ENCODE measurements at places on chromosomes 3 and 15.

DNA sequence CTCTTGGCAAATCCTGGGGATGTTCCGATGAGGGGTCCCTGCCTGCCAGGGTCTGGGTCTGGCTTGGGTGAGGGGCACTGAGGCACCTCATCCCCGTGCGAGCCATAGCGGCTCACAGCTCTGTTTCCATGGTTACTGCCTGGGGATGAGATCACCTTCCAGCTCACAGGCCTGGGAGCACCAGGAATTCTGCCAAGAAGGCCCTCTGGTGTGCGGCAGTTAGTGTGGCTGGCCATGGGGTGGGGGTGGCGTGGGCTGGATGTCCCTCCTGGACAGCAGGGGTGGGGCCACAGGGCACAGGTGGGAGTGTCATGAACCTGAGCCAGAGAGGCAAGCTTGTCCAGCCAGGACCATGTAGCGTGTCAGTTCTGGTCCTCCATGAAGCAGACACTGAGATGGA, 22.1 kb upstream of the PRR23E start:
- DNase-seq = no peak

- no peak for DNase-seq
Measured at GRCh38 chr3:190174471-190174870, 53.8 kb upstream of the P3H2 start.

GRCh38 chr15:28892789-28893610, 7.2 kb downstream of the APBA2 start:
- DNase-seq = no peak

DNA sequence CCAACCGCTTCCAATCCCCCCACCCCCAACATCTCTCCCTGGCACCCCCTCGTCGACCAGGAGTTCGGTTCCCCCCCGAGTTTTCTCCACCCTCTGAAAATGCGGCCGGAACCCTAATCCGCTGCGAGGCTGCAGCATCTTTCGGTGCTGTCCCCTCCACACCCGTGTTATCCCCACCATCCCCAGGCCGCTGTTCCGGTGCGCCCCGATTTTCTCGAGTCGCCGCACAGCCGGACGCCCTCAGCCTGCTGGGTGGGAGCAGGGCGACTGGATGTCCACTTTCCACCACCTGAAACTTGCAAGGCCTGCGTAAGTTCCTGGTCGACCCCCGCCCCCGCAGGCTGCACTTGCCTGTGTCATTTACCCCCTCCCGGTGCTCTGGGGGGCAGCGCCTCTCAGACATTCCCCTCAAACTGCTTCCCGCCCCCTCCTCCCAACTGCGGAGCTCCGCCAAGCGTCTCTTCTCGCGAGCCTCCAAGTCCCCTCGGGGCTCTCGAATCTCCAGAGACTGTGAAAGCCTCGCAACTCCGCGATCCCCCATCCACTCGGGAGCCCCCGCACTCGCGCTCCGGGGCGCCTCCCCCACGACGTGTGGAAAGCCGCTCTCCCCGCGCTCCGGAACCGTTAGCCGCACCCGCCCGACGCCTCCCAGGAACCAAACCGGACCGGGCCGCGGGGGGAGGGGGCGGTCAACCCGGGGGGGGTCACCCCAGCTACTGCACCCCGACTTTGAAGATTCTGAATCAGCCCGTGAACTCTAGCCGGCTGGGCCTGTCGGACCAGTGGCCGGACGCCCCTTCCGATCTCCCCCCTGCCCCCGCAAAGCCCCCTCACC, 566 bp downstream of the ETV5 start:
- peak; percentile 60 for DNase-seq

DNA sequence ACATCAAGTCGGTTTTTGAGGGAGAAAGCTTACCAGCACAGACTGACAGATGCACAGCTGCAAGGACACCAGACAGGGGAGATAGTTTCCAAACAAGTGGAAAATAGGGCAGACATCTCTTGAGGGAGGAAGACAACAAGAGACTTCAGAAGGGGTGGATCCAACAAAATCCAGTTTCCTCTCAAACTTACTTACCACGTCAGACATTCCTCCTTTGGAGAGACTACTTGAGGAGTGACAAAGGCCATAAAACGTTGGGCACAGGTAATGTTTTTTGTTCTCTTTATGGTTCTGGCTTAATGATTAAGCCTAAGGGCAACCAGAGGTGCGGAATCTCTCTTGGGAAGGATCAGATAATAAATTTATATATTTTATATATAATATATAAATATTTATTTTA, 76.1 kb downstream of the CD200 start:
- DNase-seq = no peak

- DNase-seq = no peak
Measured at GRCh38 chr3:189513281-189514117, 117.7 kb upstream of the TP63 start.

- peak; percentile 15 for DNase-seq
Measured at GRCh38 chr3:189148081-189148507, 23.7 kb upstream of the TPRG1 start.

DNA sequence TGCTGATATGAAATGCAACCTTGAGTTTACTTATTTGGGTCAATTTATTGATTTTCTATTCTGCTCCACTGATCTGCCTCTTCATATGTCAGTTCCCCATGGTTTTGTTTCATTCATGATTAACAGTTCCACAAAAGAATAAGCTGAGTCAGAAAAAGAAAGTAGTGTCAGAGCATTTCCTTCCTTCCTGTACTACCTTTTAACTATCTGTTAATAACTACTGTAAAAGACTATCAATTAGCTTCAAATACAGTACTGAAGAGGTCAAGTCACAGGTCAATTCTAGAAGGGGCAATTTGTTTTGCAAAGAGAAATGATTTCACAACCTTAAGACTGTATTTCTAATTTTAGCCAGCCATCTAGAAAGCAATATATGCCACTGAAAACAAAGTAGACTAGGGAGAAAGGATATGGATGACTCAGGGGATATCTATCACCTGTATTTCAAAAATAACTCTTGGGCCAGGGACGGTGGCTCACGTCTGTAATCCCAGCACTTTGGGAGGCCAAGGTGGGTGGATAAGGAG, 129.5 kb downstream of the TFDP2 start:
- peak; percentile 16 for DNase-seq

All from GM12891 (cell line).